ENCODE measurements at places on chromosomes 7 and 10.
A peak's percentile ranks its signal among the peaks of the same experiment; 100 is the strongest.

DNA sequence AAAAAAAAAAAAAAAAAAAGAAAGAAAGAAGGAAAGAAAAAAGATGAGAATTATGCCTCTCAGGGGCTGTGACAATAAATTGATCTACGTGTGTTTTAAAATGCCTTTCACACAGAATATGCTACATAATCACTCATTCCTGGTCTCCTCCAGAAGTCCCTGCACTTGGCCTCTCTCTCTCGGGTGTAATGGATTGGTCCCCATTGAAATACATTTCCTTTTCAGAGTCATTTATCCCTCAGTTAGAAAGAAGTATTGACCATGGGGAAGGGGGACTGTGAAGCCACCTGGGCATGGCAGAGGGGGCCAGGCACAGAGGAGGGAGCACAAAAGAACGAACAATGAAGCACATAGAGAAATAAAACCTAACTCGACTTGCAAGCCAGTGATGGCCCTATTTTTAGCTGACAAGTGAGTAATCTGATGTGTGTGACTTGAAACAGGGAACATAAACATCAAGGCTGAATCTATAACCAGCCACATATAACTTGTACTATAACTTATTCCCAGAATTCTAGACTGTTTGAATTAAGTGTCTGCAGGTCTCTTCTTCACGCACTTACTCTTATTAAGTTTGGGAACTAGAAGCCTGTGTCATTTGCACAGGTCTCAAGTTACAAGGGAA, 490.8 kb downstream of the KCNMA1 start:
- DNase-seq = no peak

DNA sequence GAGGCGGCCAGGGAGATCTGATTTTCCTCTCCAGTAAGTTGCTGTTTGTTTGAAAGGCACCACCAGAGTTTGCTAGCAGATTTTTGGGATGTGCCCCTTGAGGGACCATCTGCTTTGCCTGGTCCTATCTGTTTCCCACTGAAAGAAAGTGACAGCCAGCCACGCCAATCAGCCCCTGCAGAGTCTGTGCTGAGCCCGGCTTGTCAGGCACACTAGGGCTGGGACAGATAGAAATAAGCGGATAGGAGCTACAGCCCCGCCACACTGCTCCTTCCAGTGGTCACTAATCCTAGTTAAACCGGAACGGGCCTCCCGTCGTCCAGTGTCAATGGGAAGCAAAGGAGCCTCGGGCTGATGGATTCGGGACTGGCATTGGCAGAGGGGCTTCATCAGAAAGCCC, 161.9 kb upstream of the PRR15 start:
- no peak for DNase-seq

- DNase-seq = peak; percentile 54
These were observed 67.8 kb downstream of the EGFR start for GRCh38 chr7:55086413-55087201.

DNA sequence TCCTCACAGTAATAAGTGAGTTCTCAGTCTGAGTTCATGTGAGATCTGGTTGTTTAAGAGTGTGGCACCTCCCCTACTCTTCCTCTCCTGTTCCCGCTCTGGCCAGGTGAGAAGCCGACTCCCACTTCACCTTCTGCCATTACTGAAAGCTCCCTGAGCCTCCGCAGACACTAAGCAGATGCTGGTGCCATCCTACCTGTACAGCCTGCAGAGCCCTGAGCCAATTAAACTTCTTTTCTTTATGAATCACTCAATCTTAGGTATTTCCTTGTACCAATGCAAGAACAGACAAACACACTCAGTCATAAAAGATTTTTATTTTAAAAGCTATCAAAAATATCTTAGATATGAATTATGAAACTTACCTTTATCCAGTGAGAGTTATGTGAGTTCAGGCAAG, 39.5 kb upstream of the PFKP start:
- DNase-seq = no peak

DNA sequence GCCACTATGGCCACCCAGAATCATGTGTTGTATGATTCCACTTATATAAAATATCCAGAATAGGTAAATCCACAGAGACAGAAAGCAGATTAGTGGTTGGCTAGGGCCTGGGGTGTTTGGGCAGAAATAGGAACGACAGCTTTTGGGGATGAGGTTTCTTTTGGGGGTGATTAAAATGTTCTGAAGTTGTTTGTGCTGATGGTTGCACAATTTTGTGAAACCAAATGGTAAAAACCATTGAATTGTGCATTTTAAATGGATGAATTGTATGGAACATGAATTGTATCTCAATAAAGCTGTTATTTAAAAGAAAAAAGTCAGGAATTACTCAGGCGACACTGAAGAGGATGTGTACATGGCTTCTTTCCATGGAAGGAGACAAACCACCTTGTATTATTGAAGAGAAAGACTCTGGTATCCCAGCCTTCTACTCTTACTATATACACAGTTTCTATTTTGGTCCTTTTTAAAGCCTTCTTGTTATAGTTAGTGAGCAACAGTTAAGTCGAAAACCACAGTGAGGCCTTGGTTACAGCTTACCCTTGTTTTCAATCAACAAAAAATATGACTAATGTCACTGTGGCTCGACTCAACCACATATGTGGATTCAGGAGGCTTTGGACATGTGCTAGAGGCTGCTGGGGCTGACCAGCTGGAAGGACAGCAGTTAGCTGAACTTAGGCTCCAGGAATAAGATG, 57.1 kb upstream of the KMT2E start:
- no peak for DNase-seq

GRCh38 chr10:104333032-104333727, 5.1 kb downstream of the ITPRIP start:
- no peak for DNase-seq

GRCh38 chr10:131731780-131732630, 168.8 kb upstream of the PPP2R2D start:
- DNase-seq = no peak

- no peak for DNase-seq
These were observed 510.5 kb upstream of the PFKP start for GRCh38 chr10:2556883-2557282.

GRCh38 chr10:108566316-108567107, 1356.8 kb downstream of the XPNPEP1 start:
- DNase-seq = no peak

DNA sequence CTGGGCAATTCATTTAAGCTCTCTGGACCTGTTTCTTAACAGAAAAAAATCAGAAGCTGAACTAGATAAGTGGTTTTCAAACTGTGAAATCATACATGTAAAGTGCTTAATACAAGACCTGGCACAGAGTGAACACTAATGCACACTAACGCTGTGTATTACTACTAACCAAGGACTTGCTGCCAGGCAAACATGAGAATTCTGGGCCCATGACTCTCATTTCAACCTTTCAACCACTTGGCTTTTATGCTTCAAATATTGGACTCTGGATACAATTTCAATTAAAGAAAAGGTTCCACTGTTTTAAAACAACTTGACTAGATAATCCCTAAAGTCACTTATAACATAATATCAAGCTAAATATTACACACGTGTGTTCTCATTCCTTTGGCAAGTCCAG, 73.4 kb downstream of the SRPK2 start:
- DNase-seq = no peak

- no peak for DNase-seq
These were observed 11.0 kb downstream of the ZNF862 start for GRCh38 chr7:149849174-149849573.

GRCh38 chr7:135204876-135205275, 6.5 kb downstream of the WDR91 start:
- no peak for DNase-seq

DNA sequence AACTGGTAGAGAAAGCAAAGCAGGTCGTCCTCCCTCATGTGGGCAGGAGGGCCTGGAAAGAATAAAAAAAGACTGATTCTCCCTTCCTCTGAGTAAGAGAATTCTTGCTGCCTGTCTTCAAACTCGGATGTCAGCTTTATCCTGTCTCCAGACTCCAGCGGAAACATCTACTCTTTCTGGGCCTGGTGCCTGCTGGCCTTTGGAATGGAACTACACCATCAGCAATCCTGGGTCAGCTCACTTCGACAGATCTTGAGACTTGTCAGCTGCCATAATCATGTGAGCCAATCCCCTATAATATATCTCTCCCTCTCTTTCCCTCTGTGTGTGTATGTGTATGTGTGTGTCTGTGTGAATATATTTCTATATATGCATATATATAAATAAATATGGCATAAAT, 411.0 kb upstream of the DPP6 start:
- DNase-seq = no peak

GRCh38 chr10:74896788-74897527, 70.6 kb downstream of the KAT6B start:
- DNase-seq = peak; percentile 32

GRCh38 chr10:17586821-17587234, 30.3 kb downstream of the HACD1 start:
- DNase-seq = no peak

DNA sequence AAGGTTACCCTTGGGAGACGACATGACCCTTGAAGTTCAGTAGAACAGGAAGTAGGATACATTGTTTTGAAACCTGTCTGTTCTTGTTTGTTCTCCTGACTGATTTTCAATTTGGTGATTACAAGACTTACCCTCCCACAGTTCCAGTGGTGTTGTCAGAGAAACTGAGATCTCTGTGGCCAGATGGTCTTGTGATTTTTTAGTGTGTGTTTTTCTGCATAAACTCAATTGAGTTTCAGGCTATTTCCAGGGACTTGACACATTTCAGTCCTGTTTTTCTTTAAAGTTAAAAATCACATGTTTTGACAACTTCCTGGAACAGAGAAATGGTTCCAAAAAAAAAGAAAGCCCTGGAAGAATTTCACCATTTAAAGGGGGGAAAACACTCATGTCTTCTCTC, 22.3 kb downstream of the PIK3CG start:
- DNase-seq = no peak

DNA sequence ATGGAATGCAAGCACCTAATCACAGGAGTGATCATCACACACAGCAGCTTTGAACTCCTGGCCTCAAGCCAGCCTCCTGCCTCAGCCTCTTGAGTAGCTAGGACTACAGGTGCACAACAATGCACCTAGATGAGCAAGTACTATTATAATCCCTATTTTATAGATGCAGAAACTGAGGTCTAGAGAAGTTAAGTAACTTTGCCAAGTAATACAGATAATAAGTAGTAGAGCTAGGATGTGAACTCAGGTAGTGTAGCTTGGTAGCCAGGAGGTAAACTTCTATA, 33.7 kb downstream of the DNAJC12 start:
- DNase-seq = no peak

GRCh38 chr10:114408112-114408967, 4.0 kb upstream of the AFAP1L2 start:
- no peak for DNase-seq

GRCh38 chr10:132761395-132762060, 24.4 kb downstream of the NKX6-2 start:
- no peak for DNase-seq

DNA sequence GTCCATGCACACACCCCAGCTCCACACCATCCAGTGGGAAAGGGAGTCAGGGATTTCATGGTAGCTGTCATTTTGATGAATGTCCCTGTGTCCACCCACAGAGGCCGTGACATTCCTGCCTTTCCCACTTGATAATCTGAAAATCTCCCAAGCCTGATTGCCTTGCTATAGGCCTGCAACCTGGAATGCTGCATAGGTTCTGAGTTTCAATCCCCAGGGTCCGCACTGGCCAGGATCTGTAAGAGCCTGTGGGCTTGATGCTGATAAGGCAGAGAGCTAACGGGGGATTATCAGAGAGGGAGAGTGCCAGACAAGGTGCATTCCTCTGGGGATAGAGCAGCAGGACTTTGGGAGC, 57.5 kb downstream of the RBM20 start:
- DNase-seq = no peak

- DNase-seq = peak; percentile 36
These were observed 44.0 kb upstream of the COL13A1 start for GRCh38 chr10:69757553-69758309.

GRCh38 chr10:34102893-34103506, 712.1 kb downstream of the PARD3 start:
- no peak for DNase-seq

GRCh38 chr10:132396494-132397035, 435 bp upstream of the PWWP2B start:
- peak; percentile 50 for DNase-seq

DNA sequence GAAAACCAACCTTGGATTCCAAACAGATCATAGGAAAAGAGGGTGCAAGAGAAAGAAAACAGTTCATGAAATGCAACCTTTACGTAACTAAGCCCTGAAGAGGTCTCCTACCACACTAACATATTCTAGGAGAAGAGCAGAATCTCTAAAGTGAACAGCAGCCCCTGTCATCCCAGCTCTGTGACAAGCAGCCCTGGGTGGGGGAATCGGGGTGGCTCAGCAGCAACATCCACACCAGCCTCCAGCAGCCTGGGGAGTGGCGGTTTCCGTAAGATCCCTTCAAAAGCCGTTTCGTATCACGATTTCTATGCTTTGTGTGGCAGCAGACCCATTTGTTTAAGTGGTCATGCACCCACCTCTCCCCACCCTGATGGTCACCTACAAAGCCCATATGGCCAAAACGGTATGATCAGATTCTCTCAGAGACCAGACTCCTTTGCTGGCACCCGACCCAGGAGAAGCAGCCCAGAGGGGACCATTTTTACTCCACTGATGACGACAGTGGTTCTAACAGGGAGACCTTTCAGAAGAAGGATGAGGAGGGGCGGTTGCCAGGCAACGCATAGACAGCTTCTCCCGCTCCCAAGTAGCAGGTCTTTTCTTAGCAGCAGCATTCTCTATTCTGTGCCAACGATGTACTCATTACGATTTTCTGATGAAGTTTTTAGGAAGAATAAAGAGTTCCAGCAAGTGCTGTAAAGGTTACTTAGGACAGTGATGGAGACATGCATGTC, 300.6 kb downstream of the DNAJB6 start:
- no peak for DNase-seq

- no peak for DNase-seq
These were observed 167.7 kb downstream of the NXPH1 start for GRCh38 chr7:8601121-8601520.

GRCh38 chr10:1745780-1746456, 8.6 kb upstream of the ADARB2 start:
- no peak for DNase-seq

DNA sequence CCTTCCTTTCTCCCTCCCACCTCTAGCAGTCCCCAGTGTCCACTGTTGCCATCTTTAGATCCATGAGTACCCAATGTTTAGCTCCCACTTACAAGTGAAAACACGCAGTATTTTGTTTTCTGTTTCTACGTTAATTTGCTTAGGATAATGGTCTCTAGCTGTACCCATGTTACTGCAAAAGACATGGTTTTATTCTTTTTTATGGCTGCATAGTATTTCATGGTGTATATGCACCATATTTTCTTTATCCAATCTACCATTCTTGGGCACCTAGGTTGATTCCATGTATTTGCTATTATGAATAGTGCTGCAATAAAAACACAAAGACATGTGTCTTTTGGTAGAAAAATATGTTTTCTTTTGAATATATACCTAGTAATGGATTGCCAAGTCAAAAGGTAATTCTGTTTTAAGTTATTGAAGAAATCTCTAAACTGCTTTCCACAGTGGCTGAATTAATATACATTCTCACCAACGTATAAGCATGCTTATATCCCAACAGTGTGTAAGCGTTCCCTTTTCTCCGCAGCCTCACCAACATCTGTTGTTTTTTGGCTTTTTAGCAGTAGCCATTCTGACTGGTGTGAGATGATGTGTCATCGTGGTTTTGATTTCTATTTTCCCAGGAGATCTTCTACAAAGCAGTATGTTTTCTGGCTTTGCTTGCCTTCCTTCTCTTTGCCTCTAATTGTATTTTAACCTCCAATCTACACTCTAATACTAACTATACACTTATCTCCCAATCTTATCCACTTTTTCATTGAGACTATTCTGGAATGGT, 179.5 kb upstream of the PHF14 start:
- no peak for DNase-seq

GRCh38 chr7:121384265-121384664, 11.8 kb downstream of the FAM3C start:
- DNase-seq = no peak

- DNase-seq = no peak
These were observed 664.9 kb downstream of the CNTNAP2 start for GRCh38 chr7:146781352-146782116.
